ENCODE measurements at places on chromosomes 5 and 9. TPM values are rescaled to one million over a fixed set of nuclear protein-coding genes. Genes with fewer than 3 reads are reported as not detected.

The RXRA gene
- 8.1 TPM for total RNA-seq

The SLC22A4 gene
- 2.8 TPM for total RNA-seq

DNA sequence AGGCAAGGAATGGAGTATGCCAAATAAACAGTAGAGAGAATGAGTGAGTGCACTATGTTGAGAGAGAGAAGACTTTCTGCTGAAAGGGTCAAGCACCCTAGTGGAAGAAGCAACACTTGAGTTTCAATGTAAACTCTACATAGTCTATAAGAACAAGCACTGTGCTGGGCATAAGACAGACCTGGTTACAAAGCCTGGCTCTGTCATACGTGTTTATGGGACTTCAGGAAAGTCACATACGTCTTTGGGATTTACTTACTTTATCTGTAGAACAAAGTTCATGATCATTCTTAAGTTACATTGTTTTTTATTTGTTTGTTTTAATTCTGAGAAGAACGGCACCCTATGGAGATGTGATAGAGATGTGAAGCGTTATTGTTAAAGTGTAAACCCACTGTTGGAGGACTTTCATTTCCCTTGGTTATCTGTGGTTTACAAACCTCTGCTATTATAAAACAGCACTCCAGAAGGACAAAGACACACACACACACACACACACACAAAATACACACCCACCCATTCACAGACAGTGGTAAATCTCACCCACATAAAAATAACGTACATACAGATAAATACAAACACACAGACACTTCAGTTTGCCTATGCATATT is 70.7 kb upstream of the TRIM32 start:
- no peak for DNase-seq

- peak; percentile 10 for DNase-seq
Observed at GRCh38 chr5:2017540-2018389, 135.0 kb upstream of the IRX4 start.

- DNase-seq: peak; percentile 88
Observed at GRCh38 chr9:12884736-12885395, 110.0 kb downstream of the LURAP1L start.

DNA sequence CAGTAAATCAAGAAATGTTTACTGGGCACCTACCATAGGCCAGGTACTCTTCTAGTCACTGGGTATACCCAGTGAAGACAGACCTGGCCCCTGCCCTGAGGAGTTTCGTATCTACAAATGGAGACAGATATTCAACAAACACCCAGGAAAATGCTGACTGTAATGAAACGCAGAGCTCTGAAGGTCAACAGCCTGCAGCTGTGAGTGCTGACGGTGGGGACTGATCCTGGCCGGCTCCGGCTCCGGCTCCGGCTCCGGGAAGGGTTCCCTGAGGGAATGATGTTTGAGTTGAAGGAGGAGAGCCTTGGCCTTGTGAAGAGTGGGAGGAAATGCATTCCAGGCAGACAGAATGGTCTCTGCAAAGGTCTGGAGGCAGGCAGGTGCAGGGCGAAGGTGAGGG is 23.1 kb downstream of the FGFR4 start:
- DNase-seq: no peak

GRCh38 chr9:97425973-97426336 is 14.1 kb downstream of the TDRD7 start:
- DNase-seq: peak; percentile 36

DNA sequence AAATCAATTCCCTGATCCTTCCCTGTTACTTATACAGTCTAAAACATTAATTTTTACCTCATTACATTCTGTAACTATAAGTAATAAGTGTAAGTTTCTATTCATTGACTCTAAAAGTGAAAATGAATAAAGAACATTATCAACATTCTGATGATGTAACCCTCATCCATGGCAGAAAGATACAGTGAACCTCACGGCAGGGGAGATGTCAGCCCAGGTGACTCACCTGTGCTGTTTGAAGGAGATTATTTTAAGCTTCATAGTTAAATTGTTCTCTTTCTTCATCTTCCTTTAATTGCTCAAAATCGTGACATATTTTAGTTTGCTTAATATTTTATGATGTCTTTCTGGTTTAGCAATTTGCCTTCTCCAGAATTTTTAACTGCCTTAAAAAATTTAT is 268.1 kb downstream of the FSTL4 start:
- no peak for DNase-seq

DNA sequence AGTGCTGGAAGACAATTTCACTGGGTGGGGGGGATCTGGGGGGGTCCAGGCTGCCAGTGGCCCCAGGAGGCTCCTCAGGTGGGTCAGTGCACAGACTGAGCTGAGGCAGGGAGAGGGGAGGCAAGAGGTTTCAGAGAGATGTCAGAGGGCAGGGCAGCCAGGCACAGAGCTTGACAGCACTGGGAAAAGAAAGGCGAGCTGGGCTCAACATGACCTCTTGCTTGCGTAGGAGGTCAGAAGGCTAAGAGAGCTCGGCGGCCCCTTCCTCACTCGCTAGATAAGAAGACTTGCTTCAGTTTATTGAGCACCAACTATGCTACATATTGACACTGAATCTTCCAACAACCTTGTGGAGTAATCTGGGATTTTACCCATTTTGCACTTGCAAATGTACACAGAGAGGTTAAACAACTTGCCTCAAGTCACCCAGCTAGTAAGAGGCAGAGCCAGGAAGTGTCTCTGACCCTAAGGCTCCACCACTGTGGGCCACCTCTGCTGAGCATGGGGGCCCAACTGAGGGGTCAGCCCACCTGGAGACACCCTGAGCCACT is 3.5 kb downstream of the PDLIM7 start:
- DNase-seq: no peak
